ENCODE measurements at places on chromosomes 7 and 10.

DNA sequence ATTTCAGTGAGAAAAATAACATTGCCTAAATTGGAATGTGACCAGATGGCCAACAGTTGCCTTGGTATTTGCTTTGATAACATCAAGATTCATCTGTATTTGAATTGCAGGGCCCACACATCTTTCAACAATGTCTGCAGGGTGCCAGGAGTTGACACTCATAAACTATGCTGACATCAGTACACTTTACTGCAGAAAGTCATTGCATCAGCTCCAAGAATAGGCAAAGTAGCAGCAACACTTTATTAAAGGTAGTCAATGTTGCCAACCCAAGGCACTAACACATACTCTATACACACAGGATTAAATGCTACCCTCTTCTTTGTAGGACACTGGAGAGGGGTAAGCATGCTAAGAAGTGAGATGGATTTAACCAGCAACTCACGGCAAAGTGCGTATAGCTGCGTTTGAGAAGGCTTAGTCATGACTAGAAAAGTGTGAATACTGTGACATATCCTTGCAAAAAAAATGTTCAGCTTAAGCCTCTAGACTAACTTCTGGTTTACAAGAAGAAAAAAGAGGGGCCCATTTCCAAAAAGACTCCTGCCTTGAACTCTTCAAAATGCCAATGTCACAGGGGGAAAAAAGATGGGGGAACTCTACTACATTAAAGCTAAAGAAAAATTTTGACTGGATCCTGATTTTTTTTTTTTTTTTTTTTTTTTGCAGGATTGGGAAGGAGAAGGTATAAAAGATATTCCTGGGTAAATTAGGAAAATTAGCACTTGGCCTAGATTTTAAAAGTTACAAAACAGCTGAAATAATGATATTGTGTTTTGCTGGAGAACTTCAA is 2.2 kb downstream of the BBIP1 start:
- DNase-seq = no peak

DNA sequence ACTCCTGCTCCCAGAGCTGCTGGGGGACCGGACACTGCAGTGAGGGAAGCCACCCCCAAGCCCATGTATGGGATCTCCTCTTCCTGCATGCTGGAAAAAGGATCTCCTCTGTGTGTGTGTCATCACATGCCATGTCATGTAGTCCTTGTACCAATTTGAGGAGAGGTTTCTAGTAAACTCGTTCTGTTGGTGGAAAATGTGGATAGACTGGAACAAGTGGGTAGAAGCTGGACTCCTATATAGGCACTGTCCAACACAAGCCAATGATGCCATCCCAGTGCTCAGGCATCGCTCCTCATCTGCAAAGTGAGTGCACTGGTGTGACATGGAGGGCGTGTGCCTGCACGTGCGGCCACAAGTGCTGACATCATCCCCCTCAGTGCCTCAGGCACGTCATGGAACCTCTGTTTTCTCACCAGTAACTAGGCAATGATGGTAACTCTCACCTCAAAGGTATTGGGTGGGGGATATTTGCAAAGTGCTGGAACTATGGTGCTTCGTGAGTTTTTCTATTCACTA is 19.3 kb downstream of the MYO1G start:
- no peak for DNase-seq

GRCh38 chr10:21401196-21401595 is 124.3 kb downstream of the SKIDA1 start:
- no peak for DNase-seq

- DNase-seq = no peak
These were observed 70.6 kb downstream of the COL13A1 start for GRCh38 chr10:69872323-69872722.

DNA sequence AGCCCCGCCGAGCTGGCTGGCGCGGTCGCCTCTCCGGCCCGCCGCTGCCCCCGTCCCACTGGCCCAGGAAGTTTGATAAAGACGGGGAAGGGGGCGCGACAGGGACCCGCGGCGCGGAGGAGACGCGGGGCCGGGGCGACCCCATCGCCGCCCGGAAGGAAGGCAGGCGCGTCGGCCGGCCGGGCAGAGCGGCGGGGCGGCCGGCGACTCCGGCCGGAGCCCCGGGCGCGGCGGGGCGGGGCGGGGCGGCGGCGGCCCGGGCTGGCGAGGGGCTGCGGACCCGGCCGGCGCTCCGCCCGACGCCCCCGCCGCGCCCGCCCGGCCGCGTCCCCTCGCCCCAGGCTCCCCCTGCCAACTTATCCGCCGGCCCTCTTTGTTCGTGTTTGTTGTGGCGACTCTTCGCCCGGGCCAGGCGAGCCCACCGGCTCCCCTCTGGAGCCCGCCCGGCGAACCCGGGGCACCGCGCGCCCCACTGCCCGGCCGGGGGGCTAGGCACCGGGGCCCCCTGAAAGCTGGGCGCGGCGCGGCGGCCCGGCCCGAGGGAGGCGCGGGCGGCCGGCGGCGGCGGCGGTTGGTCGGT is 571 bp downstream of the KDM7A start:
- no peak for DNase-seq

GRCh38 chr7:24372961-24373955 is 89.3 kb downstream of the NPY start:
- no peak for DNase-seq

GRCh38 chr10:114025611-114026130 is 18.0 kb upstream of the ADRB1 start:
- DNase-seq = no peak

- no peak for DNase-seq
These were observed 24.0 kb downstream of the ELFN1 start for GRCh38 chr7:1693991-1694524.

DNA sequence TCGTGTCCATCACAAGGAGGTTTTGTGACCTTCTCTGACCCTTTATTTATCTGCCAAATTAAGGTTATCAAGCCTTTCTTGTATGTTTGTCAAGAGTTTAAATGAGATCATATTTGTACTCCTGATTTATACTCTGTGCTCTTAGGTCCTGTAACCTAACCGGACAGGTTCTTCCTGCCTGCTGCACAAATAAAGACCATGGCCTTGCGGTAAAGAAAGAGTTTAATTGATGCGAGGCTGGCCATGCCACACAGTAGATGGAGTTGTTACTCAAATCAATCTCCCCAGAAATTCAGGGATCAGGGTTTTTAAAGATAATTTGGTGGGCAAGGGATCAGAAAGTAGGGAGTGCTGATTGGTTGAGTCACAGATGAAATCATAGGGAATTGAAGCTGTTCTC is 79.5 kb upstream of the LRGUK start:
- no peak for DNase-seq

- no peak for DNase-seq
These were observed 35.6 kb upstream of the FAM13C start for GRCh38 chr10:59397961-59398360.

DNA sequence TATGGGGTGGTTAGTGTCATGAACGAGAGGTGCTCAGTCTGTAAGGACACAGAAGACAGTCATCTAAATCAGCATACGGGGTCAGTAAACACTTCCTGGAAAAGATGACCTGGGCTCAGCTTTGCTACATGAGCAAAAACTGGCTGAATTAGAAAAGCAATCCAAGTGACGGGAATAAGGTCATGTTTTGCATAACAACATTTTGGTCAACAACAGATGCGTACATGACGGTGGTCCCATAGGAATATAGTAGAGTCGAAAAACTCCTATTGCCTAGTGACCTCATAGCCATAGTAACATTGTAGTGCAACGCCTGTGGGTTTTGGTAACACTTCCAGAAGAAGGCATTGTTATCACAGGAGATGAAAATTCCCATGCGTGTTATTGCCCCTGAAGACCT is 92.9 kb downstream of the CTNNA3 start:
- DNase-seq = no peak

DNA sequence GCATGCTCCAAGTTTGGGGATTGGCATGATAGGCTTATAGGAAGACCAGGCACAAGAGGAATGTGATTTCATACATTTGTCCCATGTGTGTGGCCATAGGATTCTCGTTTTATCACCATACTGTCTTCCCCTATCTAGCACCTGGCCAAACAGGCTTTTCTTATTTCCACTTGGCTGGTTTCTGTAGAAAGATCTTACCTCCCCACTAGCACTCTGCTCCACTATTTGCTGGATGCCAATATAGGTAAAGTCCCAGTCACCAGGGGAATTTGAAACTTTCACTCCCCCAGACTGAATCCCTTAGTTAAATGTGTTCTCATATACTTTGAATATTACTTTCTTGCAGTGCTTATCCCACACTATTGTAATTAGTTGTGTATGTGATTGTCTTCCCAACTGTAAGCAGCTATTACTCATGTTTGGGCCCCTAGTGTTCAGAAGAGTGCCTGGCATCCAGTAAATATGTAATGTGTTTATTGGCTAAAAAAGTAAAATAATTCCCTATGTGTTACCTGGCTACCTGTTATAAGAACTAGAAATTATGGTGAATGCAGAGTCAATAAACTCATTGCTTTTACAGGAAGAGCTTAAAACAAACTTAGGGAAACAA is 109.0 kb downstream of the LRMDA start:
- no peak for DNase-seq

GRCh38 chr10:99523251-99523773 is 9.4 kb upstream of the NKX2-3 start:
- no peak for DNase-seq

DNA sequence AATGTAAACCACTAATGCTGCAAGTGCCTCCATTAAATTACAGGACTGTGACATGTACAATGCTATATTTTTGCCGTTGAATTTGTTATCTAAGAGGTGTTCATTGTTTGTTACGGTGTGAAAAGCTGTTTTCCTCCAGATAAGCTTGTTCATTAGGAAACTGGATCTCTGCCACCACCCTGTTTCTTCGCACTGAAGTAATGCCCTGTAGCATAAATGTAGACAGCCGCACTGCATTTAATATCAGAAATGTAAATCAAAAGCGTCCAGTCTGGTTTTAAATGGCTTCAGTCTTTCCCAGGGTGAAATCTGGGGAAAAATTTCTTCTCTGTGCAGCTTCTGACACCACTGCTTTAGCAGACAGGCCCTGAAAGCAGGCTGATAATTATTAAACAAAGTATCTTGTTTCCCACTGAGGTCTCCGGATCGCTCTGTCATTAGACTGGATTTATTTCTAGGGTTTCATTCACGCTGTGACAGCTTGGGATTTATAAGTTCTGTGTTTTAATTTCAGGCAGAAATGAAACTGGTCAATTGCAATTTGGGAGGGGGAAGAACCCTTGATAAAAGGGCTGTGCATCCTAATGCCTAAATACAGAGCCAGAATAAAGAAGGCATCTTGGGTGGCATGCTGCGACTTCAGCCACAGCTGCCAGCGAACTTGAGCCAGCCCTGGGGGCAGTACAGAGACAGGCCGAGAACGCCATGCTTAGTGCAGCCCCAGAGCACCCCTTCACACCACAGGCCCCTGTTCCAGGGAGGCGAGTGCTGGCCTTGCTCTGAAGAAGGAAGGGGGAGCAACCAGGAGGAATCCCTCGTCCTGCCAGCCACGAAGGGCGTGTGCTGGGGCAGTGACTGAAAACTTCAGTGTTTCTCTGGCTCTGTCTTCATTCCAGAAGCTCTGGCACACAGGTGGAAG is 547.7 kb upstream of the GALNT17 start:
- DNase-seq = peak; percentile 75

DNA sequence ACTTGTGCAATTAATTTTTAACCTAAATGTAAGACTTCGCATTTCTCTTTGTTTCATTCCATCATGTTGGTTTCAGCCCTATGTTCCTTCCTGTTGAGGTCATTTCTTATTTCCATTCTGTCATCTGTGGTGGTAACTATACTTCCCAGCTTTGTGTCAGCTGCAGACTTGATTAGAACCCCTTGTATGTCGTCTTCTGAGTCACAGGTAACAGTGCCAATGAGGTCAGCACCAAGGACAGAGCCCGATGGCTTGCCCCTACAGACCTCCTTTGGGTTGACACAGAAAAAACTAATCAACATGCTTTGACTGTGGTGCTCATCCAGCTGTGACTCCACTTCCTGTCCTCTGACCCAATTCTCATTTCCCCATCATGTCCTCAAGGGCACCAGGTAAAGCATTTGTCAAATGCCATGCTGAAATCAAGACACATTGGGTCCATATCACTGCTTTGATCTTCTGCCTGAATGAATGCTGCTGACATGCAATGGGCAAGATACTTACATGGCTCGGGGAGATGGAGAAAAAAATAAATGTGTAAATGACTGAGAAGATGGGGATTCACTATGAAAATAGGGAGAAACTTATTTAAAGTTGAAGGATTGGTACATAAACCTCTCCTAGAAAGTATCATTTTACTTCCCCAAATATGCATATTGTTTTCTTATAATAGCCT is 25.6 kb upstream of the CRTAC1 start:
- peak; percentile 39 for DNase-seq

- DNase-seq = no peak
These were observed 41.1 kb downstream of the BRI3 start for GRCh38 chr7:98322331-98323270.

- DNase-seq = no peak
These were observed 51.4 kb upstream of the PDCD4 start for GRCh38 chr10:110820321-110820814.

- peak; percentile 100 for DNase-seq
These were observed 107.2 kb upstream of the TRIM24 start for GRCh38 chr7:138352570-138353461.

DNA sequence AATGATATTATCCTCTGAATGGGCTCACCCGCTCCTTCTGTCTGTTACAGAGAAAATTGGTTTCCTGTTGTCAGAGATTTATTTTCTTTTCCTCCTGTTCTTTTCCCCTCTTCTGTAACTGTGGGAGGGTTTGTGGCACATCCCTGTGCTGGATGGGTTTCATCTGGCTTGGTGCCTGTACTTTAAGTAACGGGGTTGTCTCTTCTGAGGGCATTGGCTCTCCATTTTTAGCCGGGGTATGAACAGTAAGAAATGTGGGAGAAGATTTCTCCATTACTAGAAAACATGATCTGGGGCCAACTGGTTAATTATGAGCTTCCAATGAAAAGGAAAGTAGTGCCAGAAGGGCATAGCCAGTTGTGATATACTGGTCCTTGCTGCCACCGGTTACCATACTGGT is 142.6 kb downstream of the SND1 start:
- DNase-seq = no peak

GRCh38 chr10:80406204-80406603 is 2.1 kb upstream of the PRXL2A start:
- DNase-seq = no peak

GRCh38 chr7:77657427-77658224 is 38.6 kb upstream of the RSBN1L start:
- DNase-seq = peak; percentile 80

DNA sequence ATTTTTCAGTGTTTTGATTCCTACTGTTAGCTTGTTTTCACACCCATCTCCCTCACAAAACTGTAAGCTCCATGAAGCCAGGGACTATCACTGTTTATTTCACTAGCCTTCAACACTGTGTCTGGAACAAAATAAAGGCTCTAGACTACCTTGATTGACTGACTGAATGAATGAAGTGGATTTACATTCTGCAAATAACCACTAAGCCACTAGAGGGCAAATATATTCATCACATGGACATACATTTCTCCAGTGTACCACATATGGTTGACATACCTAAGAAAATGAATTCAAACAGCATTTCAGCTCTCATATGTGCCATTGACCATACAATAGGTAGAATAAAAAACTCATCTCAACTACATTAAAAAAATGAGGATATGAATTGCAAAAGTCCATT is 185.9 kb downstream of the RAB11FIP2 start:
- peak; percentile 36 for DNase-seq

- DNase-seq = no peak
These were observed 23.6 kb downstream of the SLC35B4 start for GRCh38 chr7:134293002-134293740.
